Fibroblast of the aortic adventitia (primary cell): ENCODE measurements at places on chromosomes 7 and 10. TPM values are rescaled to one million over a fixed set of nuclear protein-coding genes. Genes with fewer than 3 reads are reported as not detected.

MMD2 gene
- total RNA-seq: not detected in 2 replicates

ENTPD1 gene
- total RNA-seq: 0.09 and 0.16 TPM in 2 replicates

RASSF4 gene
- total RNA-seq: 1.9 and 3.8 TPM in 2 replicates

TDRD1 gene
- 0.25 and 0.45 TPM in 2 replicates for total RNA-seq

FERD3L gene
- total RNA-seq: not detected in 2 replicates

ARHGEF5 gene
- total RNA-seq: 1.6 and 3.2 TPM in 2 replicates
